Effector CD4-positive, alpha-beta T cell (primary cell): ENCODE measurements at places on chromosomes 2 and 18.

DNA sequence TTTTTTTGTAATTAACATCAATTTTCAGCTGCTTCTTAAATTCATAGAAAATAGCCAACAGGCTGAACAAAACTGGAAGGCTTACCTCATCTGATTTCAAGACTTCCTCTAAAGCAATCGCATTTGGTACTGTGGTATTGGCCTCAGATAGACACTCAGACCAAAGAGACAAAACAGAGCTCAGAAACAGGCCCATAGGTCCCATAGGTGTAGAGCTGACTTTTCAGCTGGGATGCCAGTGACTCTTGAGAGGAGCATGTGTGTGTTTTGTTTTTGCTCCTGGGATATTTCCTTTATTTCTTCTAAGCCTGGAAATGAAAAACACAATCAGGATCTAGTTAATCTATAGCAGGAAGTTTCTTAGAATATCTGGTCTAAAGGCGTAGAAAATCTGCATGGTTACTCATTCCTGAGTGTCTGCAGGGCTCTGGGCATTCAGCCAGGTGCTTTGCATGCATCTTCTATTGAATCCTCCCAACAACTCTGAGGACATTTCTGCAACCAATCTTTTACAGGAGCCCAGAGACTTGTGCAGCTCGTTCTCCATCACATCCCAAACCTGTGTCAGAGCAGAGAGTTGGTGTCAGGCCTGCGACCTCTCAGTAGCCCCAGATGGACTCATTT lies 190.8 kb downstream of the RTP5 start:
- DNase-seq: no peak

DNA sequence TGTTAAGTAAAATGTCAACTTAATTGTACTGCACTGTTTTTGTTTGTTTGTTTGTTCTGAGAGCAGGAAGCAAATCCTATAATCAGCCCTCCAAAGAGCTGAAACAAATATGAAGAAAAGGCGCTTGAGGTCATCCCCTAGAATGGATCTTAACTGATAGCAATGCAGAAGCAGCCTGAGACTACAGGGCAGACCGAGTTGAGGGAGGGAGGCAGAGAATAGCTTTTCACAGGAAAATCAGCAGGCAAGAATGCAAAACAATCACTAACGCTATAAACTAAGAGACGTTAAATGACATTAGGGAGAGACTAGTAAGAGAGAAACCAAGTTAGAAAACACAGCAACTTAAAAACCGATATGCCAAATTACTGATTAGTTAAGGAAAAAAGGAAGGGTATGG lies 37.2 kb downstream of the GALNT1 start:
- DNase-seq: no peak

DNA sequence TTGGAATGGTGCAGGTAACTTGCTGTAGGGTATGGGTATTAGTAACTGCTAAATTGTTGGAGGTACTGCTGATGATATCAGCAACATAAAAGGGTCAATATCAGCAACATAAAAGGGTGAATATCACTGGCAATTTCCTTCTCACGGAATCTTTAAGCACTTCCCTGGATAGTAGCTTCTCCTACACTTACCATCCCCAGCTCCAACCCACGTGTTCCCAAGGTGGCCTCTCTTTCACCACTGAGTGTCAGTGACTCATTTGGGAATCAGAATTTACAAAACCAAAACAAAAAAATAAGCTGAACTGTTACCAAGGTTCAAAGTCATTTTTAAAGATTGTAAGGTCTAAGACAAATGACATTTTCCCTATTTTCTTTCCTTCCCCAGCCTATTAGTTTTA lies 70.8 kb downstream of the LRP2 start:
- no peak for DNase-seq

GRCh38 chr2:206160807-206161179 lies 1.1 kb downstream of the EEF1B2 start:
- DNase-seq: no peak

- no peak for DNase-seq
These were observed 65.3 kb downstream of the MEMO1 start for GRCh38 chr2:31945572-31945935.

- no peak for DNase-seq
These were observed 37.4 kb downstream of the SMAD2 start for GRCh38 chr18:47893047-47893446.

DNA sequence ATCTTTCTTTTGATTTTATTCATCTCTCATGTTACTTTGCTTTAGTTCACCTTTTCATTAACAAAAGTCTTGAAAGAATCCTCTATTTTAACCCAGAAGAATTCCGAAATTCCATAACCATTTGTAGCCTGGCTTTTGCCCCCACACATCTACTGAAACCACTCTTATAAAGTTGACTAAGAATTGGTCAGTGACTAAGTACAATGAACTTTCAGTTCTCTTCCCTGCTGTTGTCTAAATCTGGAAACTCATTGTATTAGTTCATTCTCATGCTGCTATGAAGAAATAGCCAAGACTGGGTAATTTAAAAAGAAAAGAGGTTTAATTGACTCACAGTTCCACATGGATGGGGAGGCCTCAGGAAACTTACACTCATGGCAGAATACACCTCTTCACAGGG lies 49.9 kb upstream of the PNPT1 start:
- no peak for DNase-seq

DNA sequence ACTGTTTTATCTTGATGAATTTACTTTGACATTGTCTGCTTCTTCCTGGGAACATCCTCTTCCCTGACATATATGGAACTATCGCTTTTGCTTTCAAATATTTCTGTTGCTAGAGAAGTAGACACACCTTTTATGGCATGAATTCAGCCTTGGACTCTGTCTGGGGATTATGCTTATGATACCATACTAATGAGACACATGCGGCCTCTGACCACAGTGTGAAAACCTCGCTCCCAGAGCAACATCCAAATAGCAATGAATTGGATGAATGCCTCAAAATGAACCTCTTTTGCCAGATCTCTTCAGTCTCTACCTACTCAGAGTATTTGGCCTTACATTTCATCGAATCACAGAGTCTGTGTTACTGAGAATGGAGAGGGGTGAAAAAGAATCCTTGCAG lies 70.9 kb downstream of the PIEZO2 start:
- DNase-seq: no peak

DNA sequence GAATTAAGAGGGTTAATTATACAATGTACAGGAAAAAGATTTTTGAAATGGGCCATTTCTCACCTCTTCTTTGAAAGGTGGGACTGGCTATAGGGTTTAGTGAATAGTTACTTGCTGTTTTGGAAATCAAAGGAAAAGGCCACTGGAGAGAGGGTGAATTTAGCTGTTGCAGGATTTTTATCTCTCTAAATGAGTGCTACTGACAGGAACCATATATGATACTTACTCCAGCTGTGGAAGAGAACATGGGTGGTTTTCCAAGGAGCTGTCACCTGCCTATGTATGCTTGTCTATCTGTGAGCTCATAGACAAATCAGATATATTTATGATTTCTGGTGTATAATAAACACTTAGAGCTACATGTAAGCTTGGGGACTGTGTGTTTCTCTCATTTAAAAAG lies 430.4 kb downstream of the MTX2 start:
- no peak for DNase-seq

DNA sequence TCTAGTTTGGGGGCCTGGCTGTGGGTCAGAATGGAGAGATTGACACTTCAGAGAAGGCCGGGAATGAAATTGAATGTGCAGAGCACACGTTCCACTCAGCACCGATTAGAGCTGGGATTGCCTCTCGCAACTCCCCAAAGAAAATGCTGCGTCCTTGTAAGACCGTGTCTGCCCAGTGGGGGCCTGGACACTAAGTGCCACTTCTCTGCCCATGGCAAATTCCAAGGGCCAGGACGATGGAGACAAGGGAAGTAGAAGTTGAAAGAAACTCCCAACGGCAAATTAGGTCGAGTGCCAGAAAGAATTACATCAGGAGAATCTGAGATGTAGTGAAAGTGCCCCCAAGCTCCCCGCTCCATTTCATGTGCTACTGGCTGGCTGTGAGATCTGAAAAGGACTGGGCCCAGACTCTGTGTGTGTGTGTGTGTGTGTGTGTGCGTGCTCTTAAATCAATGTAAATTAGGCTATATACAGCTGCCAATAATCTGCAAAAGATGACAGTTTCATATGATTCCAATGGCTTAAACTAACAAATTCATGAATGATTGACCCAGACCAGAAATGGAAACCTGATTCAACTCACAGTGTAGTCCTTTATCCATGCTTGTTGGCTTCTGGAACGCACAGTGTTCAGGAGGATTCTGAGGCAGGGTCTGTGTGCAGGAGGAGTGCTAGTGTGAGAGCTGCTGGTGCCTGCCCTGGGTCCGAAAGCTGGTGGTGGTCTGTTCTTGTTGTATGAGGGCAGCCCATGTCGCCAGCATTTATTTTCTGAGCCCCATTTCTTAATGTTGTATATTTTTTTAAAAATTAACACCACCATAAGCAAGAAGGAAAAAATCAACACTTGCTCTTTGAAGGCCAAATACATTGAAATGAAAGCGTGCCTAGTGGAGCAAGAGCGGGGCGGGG lies 234.3 kb downstream of the AGAP1 start:
- DNase-seq: no peak

DNA sequence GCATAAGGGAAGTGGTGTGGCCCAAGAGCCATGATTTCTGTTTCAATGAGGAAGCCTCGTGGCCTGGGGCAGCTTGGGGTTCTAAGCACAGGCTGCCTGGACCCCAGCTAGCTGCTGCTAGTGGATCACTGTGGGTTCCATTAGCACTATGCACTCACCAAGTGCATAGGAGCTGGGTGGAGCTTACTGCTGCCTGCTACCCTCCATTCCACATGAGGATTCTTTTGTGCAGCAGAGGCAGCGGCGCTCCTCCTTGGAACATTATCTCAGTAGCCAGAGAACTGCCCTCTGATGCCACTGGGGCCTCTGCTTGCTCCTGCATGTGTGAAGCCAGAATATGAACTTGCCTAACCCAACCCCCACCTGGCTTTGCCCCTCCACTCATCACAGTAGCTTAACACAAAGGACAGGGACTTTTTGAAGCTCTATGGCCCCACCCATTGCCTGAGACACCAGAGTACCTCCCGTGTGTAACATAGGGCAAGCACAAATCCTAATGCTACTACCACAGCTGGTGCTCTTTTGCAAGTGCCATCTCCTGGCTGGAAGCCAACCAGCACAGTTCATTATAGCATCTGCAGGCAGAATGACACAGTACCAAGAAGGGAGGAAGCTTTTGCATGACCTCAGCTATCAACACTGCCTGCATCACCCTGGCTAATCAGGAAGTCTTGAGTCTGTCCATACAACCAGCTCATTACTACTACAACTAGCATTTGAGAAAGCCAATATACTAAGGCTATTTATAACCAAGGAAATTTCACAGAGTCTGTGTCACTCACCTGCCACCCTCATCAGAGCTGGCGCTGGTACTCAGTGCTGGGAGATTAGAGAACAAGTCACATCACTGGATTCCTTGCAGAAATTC lies 297.0 kb upstream of the GULP1 start:
- DNase-seq: no peak

DNA sequence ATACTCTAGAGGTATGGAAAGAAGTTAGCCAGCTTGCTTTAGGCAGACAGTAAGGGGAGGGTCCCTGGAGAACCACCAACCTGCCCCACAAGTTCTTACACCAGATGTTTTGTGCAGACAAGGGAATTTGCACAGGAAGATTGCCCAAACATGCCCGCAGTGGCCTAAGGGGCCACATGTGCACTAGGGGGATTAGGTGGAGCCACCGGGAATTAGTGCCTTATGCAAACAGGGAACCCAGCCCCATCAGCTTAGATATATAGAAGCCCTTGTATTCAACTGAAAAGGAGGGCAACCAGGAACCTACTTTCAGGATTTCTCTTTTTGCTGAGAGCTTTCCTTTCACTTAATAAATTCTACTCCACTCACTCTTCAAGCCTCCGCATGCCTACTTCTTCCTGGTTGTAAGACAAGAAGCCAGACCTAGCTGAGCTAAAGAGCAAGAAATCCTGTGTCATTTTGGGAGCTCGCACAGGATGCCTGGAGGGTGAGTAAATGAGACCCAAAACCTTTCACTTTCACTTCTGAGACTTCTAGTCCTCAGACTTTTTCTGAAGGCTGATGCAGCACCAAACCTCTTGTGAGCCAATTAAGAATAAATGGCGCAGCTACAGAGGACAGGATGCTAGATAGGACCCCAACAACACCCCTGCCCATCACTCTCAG lies 146.3 kb downstream of the GCA start:
- DNase-seq: no peak

- no peak for DNase-seq
These were observed 80.1 kb downstream of the GALNT1 start for GRCh38 chr18:35661483-35662146.

DNA sequence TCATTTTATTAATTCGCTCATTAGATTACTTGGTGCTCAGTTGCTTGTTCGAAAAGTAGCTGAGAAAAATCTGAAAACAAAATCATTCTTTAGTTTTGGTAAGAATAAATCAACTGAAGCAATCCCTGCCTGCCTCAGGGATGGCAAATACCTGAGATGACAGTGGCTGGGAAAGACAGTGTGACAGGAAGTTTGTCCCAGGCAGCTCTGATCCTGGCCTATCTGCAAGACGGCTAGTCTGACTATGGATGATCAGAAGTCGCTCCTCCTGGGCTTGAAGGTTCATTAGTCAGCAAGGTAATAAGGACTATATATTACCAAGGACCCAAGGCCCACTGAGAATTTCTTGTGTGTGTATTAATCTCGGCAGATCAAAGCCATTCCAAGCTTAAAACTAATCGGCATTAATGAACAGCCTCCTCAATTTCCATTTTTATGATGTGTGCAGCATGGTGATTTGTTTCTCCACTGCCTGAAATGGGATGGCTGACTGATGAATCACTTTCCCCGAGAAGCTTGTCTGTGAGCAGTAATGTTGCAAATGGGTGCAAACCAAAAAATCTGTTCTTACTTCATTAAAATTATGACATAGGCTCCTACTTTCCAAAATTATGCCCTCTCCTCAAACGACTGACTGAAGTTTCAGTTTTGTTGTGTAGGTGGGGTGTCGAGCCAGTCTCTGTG lies 199.9 kb downstream of the ACTR3 start:
- no peak for DNase-seq

DNA sequence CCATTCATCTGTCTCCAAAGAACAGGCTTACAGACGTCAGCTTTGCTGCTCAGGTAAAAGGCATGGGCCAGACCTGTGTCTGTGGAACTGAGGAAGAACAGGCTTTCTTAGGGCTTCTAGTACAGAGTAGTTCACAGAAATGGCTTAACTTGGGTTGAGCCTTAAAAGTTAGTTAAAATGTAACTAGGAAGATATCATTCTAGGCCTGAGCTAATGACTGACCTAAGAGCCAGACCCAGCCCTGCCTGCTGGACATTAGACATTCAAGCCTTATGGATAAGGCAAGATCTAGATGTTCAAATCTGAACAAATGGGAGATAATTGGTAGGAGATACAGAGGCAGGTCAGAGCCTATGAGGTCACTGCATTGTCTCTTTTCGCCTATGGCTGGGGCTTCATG lies 73.9 kb upstream of the SLC14A2 start:
- DNase-seq: no peak

DNA sequence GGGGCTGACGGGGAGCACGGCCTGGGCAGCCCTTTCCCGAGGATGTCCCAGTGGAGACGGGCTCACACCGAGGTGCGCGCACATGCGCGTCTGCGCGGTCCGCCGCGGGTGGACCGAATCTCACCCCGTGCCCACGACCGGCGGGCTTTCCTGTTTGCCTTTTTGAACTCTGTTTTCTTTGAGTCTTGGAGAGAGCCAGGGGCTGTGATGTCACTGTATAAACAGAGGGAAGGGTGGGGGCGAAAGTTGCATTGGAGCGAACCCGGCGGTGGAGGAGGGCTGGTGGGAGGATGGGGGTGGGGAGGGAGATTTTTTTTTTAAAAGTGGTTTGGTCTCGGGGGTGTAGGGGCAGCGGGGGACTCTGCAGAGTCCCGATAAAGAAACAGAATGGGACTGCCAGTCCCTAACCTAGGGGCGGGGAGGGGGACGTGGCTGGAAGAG lies 141.2 kb upstream of the CTAGE1 start:
- DNase-seq: no peak

GRCh38 chr2:144553379-144553778 lies 33.5 kb upstream of the ZEB2 start:
- no peak for DNase-seq
